Esophagus squamous epithelium (tissue), 5 donors: ENCODE measurements at places on chromosomes 5 and 9. TPM values are rescaled to one million over a fixed set of nuclear protein-coding genes. Genes with fewer than 3 reads are reported as not detected.

Gene IL7R
- 19.1 TPM for total RNA-seq

DNA sequence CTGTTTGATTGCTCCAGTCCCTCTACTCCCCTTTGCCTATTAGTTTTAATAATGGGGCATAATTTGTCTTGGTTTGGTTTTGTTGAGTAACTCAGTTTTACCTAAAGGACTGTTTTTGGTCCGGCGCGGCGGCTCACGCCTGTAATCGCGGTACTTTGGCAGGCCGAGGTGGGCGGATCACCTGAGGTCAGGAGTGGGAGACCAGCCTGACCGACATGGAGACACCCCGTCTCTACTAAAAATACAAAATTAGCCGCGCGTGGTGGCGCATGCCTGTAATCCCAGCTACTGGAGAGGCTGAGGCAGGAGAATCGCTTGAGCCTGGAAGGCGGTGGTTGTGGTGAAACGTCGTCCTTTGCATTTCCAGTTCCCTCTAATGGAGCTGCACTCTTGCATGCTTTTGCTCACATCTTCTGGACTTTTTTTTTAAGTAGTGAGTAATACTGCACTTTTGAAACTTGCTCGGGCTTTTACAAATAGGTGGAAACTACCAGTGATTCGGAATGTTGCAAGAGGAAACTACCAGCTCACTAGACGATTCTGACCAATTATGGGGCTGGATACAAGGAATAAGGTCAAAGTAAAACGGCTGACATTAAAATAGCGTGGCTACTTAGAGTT is 721 bp upstream of the MAML1 start:
- no peak for DNase-seq
- H3K36me3 ChIP-seq, result peaks cover 49% of the 10 kb centered on the region
- peak overlapping the region; percentile 99 for H3K27ac ChIP-seq
- peak overlapping the region; percentile 88 for H3K4me3 ChIP-seq
- no peaks in the 10 kb centered on the region for H3K27me3 ChIP-seq

- peaks cover 46% of the 10 kb centered on the region for H3K4me1 ChIP-seq
- peak overlapping the region; percentile 63 for H3K27ac ChIP-seq
- H3K36me3 ChIP-seq, result no peaks in the 10 kb centered on the region
- no peaks in the 10 kb centered on the region for H3K27me3 ChIP-seq
- H3K4me3 ChIP-seq, result no peak overlapping the region
- no peak for DNase-seq
Observed at GRCh38 chr9:89477384-89477783, 20.5 kb downstream of the SEMA4D start.

- H3K27me3 ChIP-seq, result no peaks in the 10 kb centered on the region
- DNase-seq, result no peak
- no peak overlapping the region for H3K27ac ChIP-seq
- no peak overlapping the region for H3K4me3 ChIP-seq
- no peaks in the 10 kb centered on the region for H3K36me3 ChIP-seq
Observed at GRCh38 chr5:63375851-63376250, 586.4 kb downstream of the HTR1A start.

Gene CAPSL
- total RNA-seq, result not detected

Gene FAM151B
- 0.38 TPM for total RNA-seq

DNA sequence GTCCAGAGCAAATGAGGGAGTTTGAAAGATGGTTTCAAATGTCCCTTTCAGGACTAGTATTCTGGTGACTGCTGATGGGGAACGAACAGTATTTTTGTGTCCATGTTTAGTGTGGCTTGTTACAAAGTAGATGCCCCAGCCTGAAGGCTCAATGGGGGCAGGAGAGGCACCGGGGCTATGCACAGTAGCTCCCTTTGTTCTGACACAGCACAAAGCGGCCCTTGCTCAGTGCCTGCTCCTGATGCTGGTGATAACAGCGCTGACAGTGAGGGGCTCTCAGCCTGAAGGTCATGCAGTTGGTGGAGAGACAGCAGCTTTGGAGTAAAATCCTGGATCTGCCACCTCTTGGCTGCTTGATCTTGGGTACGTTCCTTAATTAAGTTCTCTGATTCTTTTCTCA is 188.9 kb downstream of the SLIT3 start:
- no peaks in the 10 kb centered on the region for H3K36me3 ChIP-seq
- H3K27me3 ChIP-seq, result no peaks in the 10 kb centered on the region
- no peak for DNase-seq

DNA sequence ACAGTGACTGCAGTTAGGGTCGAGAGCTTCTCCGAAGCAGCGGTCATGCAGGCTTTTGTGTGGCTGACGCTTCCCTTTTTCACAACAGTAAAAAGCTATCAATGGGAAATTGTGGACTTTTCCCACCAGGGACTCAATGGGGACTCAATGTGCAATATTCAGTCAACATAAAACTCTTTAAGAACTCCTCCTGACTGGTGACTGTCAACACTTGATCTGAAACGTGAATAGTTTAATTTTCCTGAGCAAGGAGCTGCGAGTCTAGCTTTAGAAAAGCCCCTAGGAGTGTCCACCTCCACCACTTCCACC is 28.7 kb downstream of the EXOC3 start:
- H3K36me3 ChIP-seq, result no peaks in the 10 kb centered on the region
- peaks cover 51% of the 10 kb centered on the region for H3K4me1 ChIP-seq
- H3K27ac ChIP-seq, result peak overlapping the region; percentile 94
- H3K27me3 ChIP-seq, result peaks cover 4% of the 10 kb centered on the region
- no peak for DNase-seq

Gene SLC6A19
- not detected for total RNA-seq

Gene CSF1R
- 38.7 TPM for total RNA-seq

Gene ORM2
- not detected for total RNA-seq

DNA sequence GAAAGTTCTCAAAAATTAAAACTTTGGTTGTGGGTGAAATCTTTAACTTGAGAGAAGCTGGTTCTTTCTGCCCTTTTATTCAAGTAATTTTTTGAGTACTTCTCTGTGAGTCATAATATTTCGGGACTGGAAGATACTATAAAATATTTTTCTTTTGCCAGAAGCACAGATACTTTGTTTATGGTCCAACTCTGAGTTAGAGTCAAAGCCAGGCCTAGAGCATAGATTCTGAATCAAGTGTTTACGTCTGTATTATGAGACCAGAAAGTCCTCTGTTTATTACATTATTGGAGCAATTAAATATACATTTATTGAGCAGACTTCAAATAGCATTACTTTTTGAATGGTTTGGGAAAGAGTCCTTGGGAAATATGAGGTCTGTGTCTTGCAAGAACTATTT is 187.9 kb downstream of the FER start:
- H3K27ac ChIP-seq, result no peak overlapping the region
- H3K36me3 ChIP-seq, result no peaks in the 10 kb centered on the region
- no peak overlapping the region for H3K4me3 ChIP-seq

Gene CDX1
- total RNA-seq, result not detected

DNA sequence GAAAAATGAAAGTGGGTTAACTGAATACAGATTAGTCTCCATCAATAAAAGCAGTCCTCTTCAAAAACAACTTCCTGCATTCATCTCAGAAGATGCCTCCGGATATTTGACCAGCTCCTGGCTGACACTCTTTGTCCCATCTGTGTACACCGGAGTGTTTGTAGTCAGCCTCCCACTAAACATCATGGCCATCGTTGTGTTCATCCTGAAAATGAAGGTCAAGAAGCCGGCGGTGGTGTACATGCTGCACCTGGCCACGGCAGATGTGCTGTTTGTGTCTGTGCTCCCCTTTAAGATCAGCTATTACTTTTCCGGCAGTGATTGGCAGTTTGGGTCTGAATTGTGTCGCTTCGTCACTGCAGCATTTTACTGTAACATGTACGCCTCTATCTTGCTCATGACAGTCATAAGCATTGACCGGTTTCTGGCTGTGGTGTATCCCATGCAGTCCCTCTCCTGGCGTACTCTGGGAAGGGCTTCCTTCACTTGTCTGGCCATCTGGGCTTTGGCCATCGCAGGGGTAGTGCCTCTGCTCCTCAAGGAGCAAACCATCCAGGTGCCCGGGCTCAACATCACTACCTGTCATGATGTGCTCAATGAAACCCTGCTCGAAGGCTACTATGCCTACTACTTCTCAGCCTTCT is 16.6 kb downstream of the F2R start:
- no peaks in the 10 kb centered on the region for H3K36me3 ChIP-seq
- H3K27me3 ChIP-seq, result no peaks in the 10 kb centered on the region
- no peak for DNase-seq
- H3K4me3 ChIP-seq, result no peak overlapping the region
- H3K4me1 ChIP-seq, result no peaks in the 10 kb centered on the region
- no peak overlapping the region for H3K27ac ChIP-seq

GRCh38 chr5:120841830-120842229 is 377.7 kb downstream of the PRR16 start:
- H3K27me3 ChIP-seq, result no peaks in the 10 kb centered on the region
- DNase-seq, result no peak
- no peak overlapping the region for H3K4me3 ChIP-seq
- H3K27ac ChIP-seq, result no peak overlapping the region
- no peaks in the 10 kb centered on the region for H3K36me3 ChIP-seq
- H3K4me1 ChIP-seq, result no peaks in the 10 kb centered on the region

- no peak overlapping the region for H3K27ac ChIP-seq
- no peaks in the 10 kb centered on the region for H3K27me3 ChIP-seq
- no peaks in the 10 kb centered on the region for H3K4me1 ChIP-seq
- no peak for DNase-seq
- H3K36me3 ChIP-seq, result peaks cover 9% of the 10 kb centered on the region
Observed at GRCh38 chr5:80740999-80741398, 86.2 kb upstream of the DHFR start.

DNA sequence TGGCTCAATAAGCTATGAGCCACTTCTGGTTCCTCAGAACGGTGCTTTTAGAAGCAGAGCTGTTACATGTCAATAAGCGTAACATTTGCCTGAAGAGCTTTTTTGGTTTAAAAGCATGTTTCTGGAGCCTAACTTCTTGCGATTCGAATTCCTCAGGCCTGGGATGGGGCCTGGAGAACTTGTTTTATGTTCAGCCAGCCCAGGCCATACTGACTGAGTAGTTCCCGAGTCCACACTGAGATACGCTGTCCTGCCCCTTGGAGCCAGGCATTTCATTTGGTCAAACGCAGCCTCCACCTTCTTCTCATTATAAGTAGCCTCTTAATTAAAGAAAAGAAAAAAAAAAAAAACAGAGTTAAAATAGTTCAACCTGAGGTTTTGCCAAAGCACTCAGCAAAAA is 260.6 kb upstream of the ANKRD55 start:
- H3K27ac ChIP-seq, result no peak overlapping the region
- DNase-seq, result no peak
- H3K4me3 ChIP-seq, result no peak overlapping the region
- H3K27me3 ChIP-seq, result no peaks in the 10 kb centered on the region
- peaks cover 40% of the 10 kb centered on the region for H3K4me1 ChIP-seq

- no peak for DNase-seq
- H3K36me3 ChIP-seq, result no peaks in the 10 kb centered on the region
- no peaks in the 10 kb centered on the region for H3K27me3 ChIP-seq
- H3K4me3 ChIP-seq, result no peak overlapping the region
- peaks cover 10% of the 10 kb centered on the region for H3K4me1 ChIP-seq
Observed at GRCh38 chr9:114203410-114204140, 48.2 kb downstream of the COL27A1 start.

GRCh38 chr9:131394464-131395156 is 724 bp downstream of the PRRC2B start:
- DNase-seq, result no peak
- peaks cover 40% of the 10 kb centered on the region for H3K4me1 ChIP-seq
- peak overlapping the region; percentile 96 for H3K4me3 ChIP-seq
- H3K27me3 ChIP-seq, result no peaks in the 10 kb centered on the region
- no peaks in the 10 kb centered on the region for H3K36me3 ChIP-seq
